ENCODE measurements at places on chromosomes 2 and 18.

- no peak for DNase-seq
These were observed 19.9 kb downstream of the SNORC start for GRCh38 chr2:232889876-232890401.

DNA sequence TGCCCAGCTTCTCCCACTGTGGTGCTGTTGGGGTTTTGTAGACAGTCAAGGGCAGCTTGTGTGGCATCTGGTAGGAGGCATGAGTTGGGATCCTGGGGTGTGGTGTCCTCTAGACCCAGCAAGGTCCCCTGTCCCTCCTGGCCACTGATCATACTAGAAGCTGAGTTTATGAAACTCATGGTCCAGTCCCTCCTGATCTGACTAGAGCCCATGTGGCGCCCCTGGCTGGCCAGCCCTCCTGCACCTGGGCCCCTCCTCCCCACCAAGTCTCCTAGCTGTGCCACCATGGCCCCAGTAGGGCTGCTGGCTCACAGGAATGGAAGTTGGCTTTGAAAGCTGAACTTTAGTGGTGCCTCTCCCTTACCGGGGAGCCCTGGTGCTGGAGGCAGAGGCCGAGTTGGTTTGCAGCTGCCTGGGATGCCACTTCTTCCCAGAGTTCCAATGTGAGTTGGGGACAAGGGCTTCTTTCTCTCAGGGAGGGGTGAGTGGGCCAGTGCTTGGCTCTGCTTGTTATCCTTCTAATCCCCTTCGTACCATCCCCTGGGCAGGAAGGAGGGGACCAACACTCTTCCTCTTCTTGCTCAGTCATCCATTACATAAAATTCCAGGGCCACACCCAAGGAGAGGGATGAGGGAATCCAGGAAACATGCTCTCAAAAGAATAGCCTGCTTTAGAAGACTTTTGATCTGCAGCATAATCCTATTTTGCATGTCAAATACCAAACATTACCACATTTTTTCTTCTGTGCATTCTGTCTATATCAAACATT lies 37.5 kb upstream of the HAAO start:
- no peak for DNase-seq

DNA sequence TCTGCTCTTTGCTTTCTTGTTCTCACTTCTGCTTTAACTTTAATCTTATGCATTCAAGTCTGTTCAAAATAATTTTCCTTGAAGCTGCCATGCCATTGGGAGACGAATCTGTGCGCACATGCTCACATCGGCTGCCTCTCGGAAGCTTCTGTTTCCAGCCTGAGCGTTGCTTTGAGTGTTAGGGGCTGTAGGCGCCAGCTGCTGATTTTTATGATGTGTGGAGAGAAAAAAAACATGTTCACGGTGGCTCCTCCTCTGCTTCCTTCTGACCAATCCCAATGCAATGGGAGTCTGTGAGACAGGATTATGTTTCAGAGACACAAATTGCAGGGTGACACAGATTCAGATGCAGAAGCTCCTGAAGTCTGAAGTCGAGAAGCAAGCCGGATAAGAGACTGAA lies at the start of gene MC4R:
MC4R (minus strand) TSS at position 180 of the 400 bp plus-strand sequence. CDS start 426 bp downstream, outside the sequence.
- no peak for DNase-seq

DNA sequence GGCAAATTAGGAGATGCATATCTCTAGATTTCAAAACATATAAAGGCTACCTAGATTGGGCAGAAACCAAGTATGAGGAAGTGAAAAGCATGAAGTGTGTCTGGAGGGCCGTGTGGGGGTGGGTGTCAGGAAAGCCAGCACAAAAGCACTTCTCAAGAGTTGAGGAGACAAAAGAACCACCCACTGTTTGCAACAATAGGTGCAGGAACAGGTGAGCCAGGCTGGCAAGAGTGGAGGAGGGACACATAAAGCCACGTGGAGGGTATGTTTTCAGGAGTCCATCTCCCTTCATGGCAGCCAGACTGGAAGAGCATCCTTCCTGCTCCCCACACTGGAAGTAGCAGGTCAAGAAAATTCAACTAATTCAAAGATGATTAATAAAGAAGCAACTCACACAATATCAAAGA lies 96.4 kb downstream of the CERS6 start:
- DNase-seq = no peak

- DNase-seq = no peak
These were observed 22.1 kb upstream of the EVA1A start for GRCh38 chr2:75582840-75583239.

GRCh38 chr2:153604133-153604532 lies 125.6 kb upstream of the RPRM start:
- no peak for DNase-seq

DNA sequence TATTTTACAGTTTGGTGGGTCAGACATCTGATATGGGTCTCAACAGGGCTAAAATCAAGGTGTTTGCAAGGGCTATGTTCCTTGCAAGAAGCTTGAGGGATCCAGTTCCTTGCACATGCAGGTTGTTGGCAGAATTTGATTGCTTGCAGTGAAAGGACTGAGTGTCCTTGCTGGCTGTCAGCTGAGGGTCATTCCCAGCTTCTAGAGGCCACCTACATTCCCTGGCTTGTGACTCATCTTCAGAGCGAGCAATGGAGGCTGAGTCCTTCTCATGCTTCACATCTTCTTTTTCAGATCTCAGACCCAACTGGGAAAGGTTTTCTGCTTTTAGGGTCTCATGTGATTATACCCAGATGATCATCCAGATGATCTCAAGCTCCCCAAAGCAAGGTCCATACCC lies 12.4 kb downstream of the MEX3C start:
- no peak for DNase-seq

DNA sequence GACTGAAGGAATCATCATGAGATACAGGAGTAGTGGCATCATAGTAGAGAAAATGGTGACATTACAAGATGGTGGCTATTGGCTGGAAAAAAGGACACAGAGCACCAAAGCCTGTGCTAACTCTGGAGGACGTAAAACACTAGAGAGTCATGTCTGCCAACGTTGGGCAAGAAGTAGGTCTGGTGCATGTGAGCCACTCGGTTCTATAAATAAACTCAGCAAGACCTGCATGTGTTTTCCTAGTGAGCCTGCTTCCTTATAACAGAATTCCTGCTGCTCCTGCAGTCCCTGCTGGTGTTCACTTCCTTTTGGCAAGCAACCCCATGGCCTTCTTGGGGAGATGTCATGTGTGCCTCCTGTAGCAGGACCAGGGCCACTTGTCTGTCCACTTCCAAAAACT lies 325.2 kb downstream of the OSR1 start:
- no peak for DNase-seq

GRCh38 chr2:218282173-218282991 lies 9.9 kb downstream of the TMBIM1 start:
- no peak for DNase-seq

GRCh38 chr2:182611009-182611408 lies 105.0 kb upstream of the DNAJC10 start:
- no peak for DNase-seq

- no peak for DNase-seq
These were observed 181.3 kb downstream of the PID1 start for GRCh38 chr2:229089776-229090175.

GRCh38 chr2:46495231-46496030 lies 16.1 kb downstream of the TMEM247 start:
- DNase-seq = no peak

DNA sequence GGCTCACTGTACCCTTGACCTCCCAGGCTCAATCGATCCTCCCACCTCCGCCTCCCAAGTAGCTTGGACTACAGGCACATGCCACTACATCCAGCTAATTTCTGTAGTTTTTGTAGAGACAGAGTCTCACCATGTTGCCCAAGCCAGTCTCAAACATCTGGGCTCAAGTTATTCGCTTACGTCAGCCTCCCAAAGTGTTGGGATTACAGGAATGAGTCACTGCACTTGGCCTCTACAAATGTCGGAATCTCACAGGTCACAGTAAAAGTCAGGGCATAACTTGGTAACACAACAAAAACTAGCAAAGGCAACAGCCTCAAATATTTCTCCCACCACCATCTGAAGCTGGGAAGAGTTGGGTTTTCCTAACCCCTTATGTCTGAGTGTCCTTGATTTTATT lies 25.3 kb downstream of the SCG2 start:
- DNase-seq = no peak

GRCh38 chr2:186126181-186126580 lies 359.9 kb upstream of the ZC3H15 start:
- DNase-seq = no peak

GRCh38 chr2:174711206-174711605 lies 53.1 kb downstream of the CHRNA1 start:
- no peak for DNase-seq

DNA sequence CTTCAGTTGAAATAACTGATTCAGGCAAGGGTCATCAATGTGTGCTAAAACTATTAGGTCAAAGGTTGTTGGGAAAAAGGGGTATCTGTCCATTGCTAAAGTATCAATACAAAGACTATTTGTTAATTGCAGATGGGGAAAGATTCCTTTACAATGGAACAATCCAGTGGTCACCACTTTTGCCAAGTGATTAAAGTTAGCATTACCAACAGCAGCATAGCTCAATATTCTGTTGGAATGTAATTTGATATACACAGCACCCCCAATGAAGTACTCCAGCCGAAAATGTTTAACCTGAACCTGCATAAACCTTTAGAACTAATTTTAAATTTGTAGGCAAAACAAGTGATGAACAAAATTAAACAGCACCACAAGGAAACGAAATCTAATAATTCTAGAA lies 191.0 kb downstream of the TCF4 start:
- no peak for DNase-seq

DNA sequence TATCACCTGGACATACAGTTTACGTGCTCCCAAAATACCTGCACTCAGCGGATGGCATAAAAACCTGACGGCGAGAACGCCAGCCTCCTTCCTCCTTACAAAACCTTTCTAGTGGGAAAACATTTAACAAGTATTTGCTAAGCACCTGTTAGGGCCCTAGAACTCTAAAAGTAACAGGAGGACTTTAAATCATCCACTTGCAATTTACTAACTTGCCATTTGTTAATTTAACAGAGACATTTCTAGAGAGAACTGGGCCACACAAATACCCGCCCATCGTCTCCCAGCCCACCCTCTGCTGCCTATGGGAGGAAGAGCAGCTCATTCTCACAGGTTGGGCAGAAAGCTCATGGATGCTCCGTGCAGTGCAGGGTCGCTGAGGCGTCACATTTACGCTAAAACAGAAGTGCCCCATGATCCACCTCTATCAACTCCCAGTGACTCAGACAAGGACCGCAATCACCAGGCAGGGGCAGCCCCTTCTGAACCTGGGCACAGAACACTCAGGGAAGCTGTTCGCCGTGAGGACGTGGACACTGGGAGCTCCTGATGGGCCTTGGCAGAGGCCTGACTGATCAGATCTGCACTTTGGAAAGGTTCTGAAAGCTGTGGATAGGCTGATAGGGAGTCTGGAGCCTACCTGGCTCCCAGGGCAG lies 106.9 kb downstream of the HDAC4 start:
- DNase-seq = no peak

GRCh38 chr2:240707043-240707756 lies 15.5 kb downstream of the AQP12A start:
- no peak for DNase-seq

GRCh38 chr2:634636-635388 lies 42.4 kb downstream of the TMEM18 start:
- DNase-seq = no peak

DNA sequence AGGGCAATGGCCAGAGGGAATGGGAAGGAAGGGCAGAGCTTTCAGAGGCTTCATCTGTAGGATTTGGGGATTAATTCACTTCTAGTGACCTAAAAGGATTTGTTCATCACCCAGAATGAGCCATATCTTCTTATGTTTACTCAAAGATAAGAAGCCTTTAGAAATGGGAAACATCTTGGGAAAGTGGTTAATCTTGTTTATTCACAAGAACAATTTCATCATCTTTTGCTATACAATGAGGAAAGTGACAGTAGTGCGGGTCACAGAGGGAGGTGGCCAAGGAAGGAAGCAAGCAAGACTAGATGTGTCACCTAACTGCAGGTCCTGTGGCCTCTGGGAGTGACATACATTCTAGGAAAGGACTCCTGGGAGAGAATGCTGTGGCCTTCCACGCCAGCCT lies 140.4 kb upstream of the ALPP start:
- DNase-seq = no peak

DNA sequence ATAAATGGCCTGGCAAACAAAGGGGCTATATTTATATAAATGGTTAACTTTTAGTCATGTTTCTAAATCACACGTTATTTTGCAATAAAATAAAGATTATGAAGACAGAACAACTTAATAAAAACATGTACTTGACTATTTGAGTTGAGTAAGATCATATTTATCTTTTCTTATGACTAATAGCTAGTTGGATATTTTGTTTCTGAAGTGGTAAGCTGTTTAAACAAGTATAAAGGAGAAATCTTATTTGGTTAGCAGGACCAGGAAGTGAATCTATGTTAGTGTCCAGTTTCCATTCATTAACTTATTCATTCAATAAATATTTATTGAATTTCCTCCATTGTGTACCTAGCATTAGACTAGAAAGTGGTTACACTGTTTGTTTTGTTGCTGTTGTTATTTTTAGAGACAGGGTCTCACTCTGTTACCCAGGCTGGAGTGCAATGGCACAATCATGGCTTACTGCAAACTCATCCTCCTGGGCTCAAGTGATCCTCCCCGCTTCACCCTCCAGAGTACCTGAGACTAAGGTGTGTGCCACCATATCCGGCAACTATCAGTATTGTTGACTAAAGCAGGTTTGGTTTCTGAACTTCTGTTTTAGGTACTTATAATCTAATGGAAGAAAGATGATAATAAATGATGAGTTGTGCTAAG lies 312.6 kb downstream of the DPP10 start:
- no peak for DNase-seq

GRCh38 chr18:66795051-66795450 lies 191.2 kb upstream of the CDH19 start:
- DNase-seq = no peak

GRCh38 chr2:207937823-207938222 lies 87.5 kb downstream of the PLEKHM3 start:
- DNase-seq = no peak

- no peak for DNase-seq
These were observed 196.9 kb downstream of the MYCN start for GRCh38 chr2:16137080-16137755.

GRCh38 chr2:26169681-26170414 lies 3.0 kb upstream of the GAREM2 start:
- no peak for DNase-seq

GRCh38 chr2:73933194-73933593 lies 6.5 kb downstream of the DGUOK start:
- no peak for DNase-seq

GRCh38 chr2:212979046-212979612 lies 172.3 kb downstream of the IKZF2 start:
- DNase-seq = no peak

DNA sequence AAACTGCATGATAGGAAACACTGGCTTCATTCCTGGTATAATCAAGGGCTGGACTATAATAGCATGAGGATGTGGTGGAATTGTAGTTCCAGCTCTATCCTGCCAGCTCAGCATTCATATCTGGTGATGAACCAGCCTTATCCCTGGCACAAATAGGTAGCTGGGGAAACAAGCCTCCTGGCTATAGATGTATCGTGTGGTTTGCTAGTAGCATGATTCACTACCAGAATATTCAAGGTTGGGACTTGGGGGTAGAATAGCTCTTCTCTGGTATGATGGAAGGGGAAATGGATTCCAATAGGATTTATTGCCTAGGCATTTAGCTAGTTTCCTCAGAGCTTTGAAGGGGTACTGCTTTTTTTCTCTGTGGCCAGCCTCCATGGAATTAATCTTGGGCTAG lies 532.8 kb downstream of the FBXO15 start:
- no peak for DNase-seq

- DNase-seq = no peak
These were observed 52.3 kb downstream of the ZEB2 start for GRCh38 chr2:144467502-144468137.

All from esophagus squamous epithelium (tissue), 5 donors.